DMS53 (cell line): ENCODE measurements at places on chromosomes 1 and 21.

DNA sequence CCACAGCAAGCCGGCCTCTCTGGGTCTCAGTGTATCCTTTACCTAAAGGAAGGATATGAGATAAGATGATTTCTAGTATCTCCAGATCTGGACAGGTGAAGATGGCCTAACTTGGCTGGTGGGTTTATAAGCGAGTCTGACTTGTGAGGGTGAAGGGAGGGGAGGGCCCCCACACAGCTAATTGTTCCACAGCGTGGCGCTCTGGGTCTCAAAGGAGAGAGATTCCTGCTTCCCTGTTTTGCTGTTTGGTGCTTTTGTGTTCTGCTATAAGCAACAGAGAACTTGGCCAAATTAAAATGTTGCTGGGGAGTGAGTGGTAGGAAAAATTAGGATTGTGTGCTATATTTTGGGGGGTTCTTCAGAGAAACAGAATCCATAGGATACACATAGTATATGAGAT, 28.9 kb upstream of the NLRP3 start:
- no peak for DNase-seq

GRCh38 chr1:90707363-90707710, 9.8 kb downstream of the BARHL2 start:
- DNase-seq: peak; percentile 81

- no peak for DNase-seq
Measured at GRCh38 chr1:180184041-180184440, 29.4 kb downstream of the QSOX1 start.

GRCh38 chr1:70278710-70279109, 57.5 kb downstream of the SRSF11 start:
- DNase-seq: no peak

DNA sequence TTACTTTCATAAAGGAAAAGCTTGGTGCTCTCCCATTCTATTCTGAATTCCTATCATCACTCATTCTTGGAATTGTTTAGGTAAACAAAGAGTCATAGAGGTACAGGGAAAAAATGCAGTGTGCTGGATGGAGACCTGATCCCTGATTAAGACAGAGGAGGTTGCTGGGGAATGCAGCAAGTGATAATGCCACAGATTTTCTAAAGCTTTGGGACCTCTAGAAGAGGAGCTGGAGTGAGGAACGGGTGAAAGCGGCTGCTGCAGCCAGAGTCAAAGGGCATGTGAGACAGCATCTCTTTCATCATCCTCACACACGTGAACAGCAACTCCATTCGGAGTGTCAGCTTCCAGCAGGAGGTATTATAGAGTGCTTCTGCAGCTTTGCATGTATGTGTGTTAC, 54.9 kb upstream of the DIPK1A start:
- no peak for DNase-seq

DNA sequence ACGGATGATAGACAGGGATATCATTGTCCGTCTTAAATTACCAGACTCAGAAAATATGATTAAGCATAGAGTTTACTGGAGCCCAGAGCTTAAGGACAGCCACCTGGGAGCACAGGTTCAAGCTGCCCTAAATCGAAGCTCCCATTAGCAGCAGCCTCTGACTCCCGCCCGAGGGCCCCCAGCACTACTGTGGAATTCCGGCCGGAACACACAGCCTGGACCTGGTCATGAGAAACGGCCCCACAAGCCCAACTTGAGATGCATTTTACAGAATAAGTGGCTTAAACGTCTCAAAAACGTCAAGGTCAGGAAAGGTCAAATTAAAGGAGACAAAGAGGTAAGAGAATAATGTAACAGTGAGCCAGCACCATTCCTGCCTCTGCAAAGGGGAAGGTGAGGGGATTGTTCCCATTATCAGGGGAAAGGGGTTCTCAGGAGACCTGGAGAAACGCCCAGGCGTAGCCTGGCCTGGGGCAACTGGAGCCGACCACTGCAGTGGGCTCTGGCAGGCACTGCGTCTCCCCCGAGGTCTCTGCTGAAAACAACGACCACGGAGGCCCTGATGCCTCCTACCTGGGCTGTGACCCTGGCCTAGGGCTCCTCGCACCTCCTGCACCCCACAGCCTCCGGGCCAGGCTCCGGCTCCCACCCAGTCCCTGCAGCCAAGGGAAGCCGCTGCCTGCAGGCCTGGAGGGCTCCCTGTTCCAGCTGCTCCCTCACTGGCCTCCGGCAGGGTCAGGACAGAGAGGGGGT, 11.5 kb upstream of the COL6A1 start:
- DNase-seq: no peak
